Psoas muscle (tissue), 8 donors: ENCODE measurements at places on chromosomes 2 and 18. TPM values are rescaled to one million over a fixed set of nuclear protein-coding genes. Genes with fewer than 3 reads are reported as not detected.

DNA sequence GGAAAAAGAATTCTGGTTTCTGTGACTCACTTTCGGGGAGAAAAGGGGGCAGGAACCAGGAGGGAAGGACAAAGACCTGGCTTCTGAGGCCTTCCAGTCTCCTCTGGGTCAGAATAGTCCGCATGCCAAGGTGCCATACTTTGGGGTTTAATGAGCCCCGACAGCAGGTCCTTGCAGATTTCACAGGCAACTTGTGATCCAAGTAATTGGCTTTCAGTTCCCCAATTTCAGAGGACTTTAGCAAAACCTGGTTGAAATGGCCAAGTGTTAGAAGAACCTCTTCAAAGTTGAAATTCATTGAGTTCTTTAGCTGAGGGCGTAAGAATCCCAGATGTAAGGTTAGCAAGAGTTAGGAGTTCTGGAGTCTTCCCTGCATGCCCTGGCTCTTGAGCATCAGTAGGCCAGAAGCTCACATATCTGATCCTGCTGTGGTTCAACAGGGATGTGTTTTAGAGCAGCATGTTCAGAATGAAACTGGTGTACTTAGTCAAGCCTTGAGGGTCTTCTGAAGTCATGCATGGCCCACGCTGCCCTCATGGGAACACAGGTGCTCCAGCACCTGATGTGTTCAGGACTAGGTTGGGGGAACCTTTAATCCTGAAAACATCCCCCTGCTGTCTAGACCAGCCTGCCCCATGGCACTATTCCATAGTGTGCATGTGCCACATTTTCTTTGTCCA is 143.0 kb downstream of the NUP35 start:
- H3K27me3 ChIP-seq: no peaks in the 10 kb centered on the region
- no peaks in the 10 kb centered on the region for H3K36me3 ChIP-seq
- DNase-seq: no peak

DNA sequence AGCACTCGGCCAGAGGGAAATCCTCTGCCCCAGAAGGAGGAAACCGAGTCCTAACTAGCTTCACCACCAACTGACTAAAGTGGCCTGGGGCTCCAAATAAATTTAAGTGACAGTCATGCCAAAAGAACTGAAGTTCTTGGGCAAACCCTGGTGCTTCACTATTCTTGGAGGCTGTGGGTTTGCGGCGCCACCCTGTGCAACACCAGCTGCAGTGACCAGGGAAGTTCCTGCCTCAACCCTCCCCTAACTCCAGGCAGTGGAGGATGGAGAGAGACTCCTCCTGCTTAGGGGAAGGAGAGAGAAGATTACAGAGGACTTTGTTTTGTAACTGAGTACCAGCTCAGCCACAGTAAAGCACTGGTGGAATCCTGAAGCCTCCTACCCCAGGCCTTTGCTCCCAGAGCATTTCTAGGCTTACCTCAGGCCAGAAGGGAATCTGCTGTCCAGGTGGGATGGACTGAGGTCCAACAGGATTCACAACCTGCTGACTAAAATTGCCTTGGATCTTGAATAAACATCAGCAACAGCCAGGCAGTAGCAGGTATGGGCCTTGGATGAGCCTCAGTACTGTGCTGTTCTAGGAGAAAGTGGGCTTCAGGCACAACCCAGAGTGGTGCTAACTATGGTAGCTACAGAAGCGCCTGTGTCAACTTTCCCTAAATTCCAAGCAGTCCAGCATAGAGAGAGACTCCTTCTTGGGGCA is 29.4 kb upstream of the BMP10 start:
- no peak for DNase-seq
- no peaks in the 10 kb centered on the region for H3K27me3 ChIP-seq
- no peak overlapping the region for H3K27ac ChIP-seq
- H3K4me3 ChIP-seq: no peak overlapping the region
- H3K36me3 ChIP-seq: no peaks in the 10 kb centered on the region

DNA sequence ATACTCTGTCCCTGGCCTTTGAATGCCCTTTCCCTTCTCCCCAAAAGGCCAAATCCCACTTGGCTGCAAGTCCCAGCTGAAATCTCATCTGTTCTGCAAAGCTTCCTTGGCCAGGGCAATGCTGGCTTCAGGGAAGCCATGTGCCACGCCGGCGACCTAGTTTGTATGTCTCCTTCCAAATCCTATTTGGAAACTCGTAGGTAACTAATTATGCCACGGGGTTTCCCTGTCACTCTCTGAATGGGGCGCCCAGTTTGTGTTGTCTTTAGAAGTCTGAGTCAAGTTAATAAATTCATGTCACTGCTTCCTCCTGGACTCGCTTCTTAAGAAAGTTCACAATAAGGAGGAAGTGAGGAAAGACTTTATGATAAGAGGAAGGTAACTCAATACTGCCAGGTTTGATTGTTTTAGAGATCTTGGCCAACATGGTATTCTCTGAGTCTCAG is 19.1 kb downstream of the FHL2 start:
- peaks cover 93% of the 10 kb centered on the region for H3K4me1 ChIP-seq
- no peaks in the 10 kb centered on the region for H3K27me3 ChIP-seq
- H3K4me3 ChIP-seq: peak overlapping the region; percentile 9

DNA sequence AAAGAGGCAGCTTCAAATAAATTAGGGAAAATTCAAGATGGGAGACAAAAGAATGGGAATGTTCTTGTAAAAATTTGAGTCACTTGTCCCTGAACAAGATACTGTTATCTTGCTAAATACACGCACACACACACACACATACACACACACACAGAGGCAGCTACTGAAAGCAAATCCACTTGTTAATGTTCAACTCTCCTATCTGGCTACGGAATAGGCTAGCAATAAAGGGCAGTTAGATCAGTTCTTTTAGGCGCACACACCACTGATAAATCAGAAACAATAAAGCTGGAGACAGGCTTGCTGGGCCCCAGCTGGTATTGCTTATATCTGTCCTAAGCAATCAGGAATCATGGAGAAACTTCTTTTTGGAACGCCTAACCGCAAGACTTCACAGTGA is 461.6 kb downstream of the BCL11A start:
- no peak overlapping the region for H3K27ac ChIP-seq
- DNase-seq: no peak

- H3K36me3 ChIP-seq: no peaks in the 10 kb centered on the region
- H3K27ac ChIP-seq: no peak overlapping the region
These were observed 128.4 kb upstream of the CBLN2 start for GRCh38 chr18:72672364-72673184.

- no peaks in the 10 kb centered on the region for H3K27me3 ChIP-seq
- DNase-seq: no peak
- no peaks in the 10 kb centered on the region for H3K36me3 ChIP-seq
- no peak overlapping the region for H3K4me3 ChIP-seq
- H3K27ac ChIP-seq: no peak overlapping the region
These were observed 34.7 kb downstream of the INO80C start for GRCh38 chr18:35463050-35463449.

DNA sequence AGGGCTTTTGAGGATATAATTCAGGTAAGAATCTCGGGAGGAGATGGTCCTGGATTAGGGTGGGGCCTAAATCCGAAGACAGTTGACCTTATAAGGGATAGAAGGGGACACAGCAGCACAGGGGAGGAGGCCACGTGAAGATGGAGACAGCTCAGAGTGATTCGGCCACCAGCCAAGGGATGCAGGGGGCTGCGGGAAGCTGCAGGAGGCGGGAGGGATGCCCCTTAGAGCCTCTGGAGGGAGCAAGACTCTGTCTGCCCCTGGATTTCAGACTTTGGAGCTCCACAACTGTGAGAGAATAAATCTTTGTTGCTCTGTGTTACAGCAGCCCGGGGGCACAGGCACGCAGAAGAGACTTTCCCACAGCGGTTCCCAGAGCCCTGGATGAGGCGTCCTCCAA is 143.7 kb downstream of the ASB1 start:
- H3K4me3 ChIP-seq: no peak overlapping the region
- no peaks in the 10 kb centered on the region for H3K4me1 ChIP-seq
- no peaks in the 10 kb centered on the region for H3K27me3 ChIP-seq
- no peak overlapping the region for H3K27ac ChIP-seq
- no peak for DNase-seq

DNA sequence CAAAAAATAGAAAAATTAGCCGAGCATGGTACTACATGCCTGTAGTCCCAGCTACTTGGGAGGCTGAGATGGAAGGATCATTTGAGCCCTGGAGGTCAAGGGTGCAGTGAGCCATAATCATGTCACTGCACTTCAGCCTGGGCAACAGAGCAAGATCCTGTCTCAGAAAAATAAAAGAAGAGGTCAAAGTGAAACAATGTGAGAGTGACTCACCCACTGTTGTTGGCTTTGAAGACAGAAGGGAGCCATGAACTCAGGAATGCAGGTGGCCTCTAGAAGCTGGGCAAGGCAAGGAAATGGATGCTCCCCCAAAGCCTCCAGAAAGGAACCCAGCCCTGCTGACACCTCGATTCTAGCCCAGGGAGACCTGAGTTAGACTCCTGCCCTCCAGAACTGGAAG is 3.7 kb upstream of the TMEM214 start:
- H3K36me3 ChIP-seq: no peaks in the 10 kb centered on the region
- no peaks in the 10 kb centered on the region for H3K27me3 ChIP-seq
- no peak overlapping the region for H3K4me3 ChIP-seq
- DNase-seq: no peak
- peaks cover 7% of the 10 kb centered on the region for H3K4me1 ChIP-seq

- DNase-seq: no peak
- H3K4me1 ChIP-seq: no peaks in the 10 kb centered on the region
- H3K4me3 ChIP-seq: no peak overlapping the region
- H3K27me3 ChIP-seq: peaks cover 2% of the 10 kb centered on the region
These were observed 287.3 kb upstream of the HS6ST1 start for GRCh38 chr2:128605931-128606330.

DNA sequence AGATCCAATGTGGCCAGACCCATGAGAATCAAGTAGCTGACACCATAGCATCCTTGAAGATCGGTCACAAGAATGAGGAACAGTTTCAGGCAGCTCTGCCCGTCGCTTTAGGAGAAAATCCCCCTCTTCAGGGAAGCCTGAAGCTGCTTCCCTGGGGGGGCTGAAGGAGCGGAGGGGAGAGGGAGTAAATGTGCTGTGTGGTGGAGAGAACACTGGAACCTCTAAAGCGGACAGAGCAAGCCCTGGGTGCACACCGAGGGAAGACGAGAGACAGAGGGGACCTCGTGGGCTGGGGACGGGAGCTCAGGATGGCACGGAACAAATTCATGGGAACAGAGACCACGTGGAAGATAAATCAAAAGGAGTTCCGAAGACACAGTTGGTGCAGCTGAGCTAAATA is 154.3 kb downstream of the NDUFA10 start:
- H3K4me3 ChIP-seq: no peak overlapping the region
- DNase-seq: no peak
- no peaks in the 10 kb centered on the region for H3K4me1 ChIP-seq
- no peak overlapping the region for H3K27ac ChIP-seq

DNA sequence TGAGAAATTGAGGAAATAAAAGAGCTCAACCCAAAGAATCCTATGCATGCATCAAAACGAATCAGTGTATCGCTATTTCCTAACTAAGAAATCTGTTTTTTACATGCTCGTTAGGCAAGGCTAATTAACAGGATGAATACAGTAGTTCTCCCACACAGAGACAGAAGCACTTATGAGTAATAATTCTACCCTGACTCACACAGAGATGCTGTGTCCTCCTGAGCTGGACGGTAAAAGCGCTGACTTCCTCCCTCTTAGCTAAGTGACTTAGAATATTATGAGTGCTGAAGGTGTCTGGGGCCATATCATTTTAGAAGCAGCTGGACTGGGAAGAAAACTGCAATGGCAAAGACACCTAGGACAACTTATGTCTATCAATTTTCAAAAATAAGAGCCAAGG is 18.5 kb downstream of the PLEKHM3 start:
- H3K36me3 ChIP-seq: no peaks in the 10 kb centered on the region
- H3K27me3 ChIP-seq: no peaks in the 10 kb centered on the region
- H3K4me1 ChIP-seq: peaks cover 9% of the 10 kb centered on the region
- no peak overlapping the region for H3K27ac ChIP-seq
- no peak overlapping the region for H3K4me3 ChIP-seq
- DNase-seq: no peak

- no peak overlapping the region for H3K27ac ChIP-seq
- H3K4me1 ChIP-seq: no peaks in the 10 kb centered on the region
- no peaks in the 10 kb centered on the region for H3K36me3 ChIP-seq
- no peak overlapping the region for H3K4me3 ChIP-seq
These were observed 65.2 kb downstream of the POU3F3 start for GRCh38 chr2:104919127-104919526.

- H3K4me3 ChIP-seq: no peak overlapping the region
- no peaks in the 10 kb centered on the region for H3K27me3 ChIP-seq
- H3K36me3 ChIP-seq: no peaks in the 10 kb centered on the region
- H3K27ac ChIP-seq: no peak overlapping the region
- H3K4me1 ChIP-seq: peaks cover 4% of the 10 kb centered on the region
- DNase-seq: no peak
These were observed 87.9 kb downstream of the SEPTIN10 start for GRCh38 chr2:109525836-109526235.

- peak overlapping the region; percentile 66 for H3K27ac ChIP-seq
- H3K36me3 ChIP-seq: no peaks in the 10 kb centered on the region
- peaks cover 7% of the 10 kb centered on the region for H3K27me3 ChIP-seq
- H3K4me1 ChIP-seq: no peaks in the 10 kb centered on the region
- H3K4me3 ChIP-seq: peak overlapping the region; percentile 68
- DNase-seq: no peak
These were observed 2.3 kb upstream of the VSNL1 start for GRCh38 chr2:17538022-17538843.

KANSL1L gene
- total RNA-seq: 11.4 TPM

AUP1 gene
- 93.4 TPM for total RNA-seq

CCDC85A gene
- total RNA-seq: 1.8 TPM

IL18RAP gene
- total RNA-seq: 0.38 TPM

CCDC74A gene
- total RNA-seq: not detected

BMP10 gene
- total RNA-seq: not detected

SIX3 gene
- total RNA-seq: not detected

FBXO48 gene
- 2.4 TPM for total RNA-seq
